ENCODE measurements at places on chromosomes 16 and 17.
A peak's percentile ranks its signal among the peaks of the same experiment; 100 is the strongest.

DNA sequence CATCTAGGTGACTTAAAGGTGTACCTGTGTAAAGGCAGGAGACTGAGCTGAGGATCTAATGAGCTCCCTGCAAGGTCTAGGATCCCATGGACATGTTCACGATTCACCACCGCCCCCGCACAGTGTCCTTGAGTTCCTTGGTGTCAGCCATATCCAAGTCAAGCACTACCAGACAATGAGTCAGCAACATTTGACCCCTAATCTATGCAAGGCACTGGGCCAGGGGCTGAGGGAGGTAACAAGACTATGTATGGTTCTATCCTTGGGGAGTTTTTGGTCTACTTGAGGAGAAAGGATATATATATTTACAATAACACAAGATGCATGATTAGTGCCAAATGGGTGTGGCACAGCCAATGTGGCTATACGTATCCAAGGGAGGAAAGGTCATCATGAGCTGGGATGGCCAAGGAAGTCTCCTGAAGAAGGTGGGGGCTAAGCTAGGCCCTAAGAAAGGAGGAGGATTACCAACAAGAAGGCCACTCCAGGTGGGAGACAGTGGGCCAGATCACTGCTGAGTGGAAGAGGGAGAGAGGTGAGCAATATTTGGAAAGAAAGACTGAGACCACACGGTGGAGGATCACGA is 35.0 kb downstream of the ITGB3 start:
- no peak for DNase-seq

DNA sequence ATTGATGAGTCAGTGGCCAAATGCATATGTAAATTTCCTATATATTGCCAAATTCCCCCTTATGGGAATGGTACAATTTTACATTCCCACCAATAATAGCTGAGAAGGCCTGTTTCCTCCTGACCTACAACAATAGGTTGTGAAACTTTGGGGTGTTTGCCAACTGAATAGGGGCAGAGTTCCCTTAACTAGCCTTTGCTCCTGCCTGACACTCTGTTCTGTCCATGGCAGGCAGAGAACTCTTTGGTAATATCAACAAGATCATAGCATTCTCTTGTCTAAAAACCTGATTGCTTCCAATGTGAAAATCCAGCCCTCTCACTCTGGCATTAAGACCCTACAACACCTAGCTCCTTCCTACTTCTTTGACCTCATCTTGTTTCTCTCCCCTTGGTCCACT is 149.7 kb downstream of the HAPSTR1 start:
- no peak for DNase-seq

- DNase-seq = no peak
Measured at GRCh38 chr17:55005520-55005919, 37.0 kb downstream of the STXBP4 start.

DNA sequence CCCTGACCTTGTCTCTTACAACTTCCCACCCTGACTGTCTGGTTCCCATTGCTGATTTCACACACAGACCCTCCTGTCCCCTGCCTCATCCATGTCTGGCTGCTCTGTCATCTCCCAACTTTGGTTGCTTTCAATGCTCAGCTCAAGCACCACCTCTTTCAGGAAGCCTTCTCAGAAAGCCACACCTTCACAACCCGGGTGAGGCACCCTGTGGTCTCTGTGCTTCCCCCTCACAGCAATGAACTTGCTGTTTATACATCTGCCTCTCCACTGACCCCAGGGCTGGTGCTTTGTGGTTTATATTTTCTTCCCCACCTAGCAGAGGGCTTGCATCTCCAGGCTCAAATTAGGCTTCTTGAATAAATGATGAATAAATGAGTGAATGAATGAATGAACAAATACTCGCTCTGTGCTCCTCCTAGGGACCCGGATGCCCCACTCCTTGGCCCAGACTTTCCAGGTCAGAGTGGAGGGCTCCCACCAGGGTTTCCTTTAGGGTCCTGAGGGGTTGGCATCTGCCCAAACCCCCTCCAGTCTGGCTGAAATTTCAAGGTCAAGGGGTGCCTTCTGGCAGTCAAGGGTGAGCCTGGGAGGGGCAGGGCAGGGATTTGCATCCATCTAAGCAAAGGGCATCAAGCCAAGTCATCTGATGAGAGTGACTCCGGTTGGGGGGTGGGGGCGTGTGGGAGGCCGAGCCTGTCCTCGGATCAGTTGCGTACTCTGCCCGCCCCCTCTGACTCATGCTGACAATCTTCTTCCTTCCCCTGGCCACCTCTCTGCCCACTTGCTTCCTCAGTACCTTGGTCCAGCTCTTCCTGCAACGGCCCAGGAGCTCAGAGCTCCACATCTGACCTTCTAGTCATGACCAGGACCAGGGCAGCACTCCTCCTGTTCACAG is at the start of gene ITGAX:
TSS of gene ITGAX (plus strand) at position 783 of the 898 bp plus-strand sequence. CDS start at position 862, 79 bp downstream.
- DNase-seq = no peak

- DNase-seq = no peak
Measured at GRCh38 chr16:81293909-81294802, 20.6 kb upstream of the GAN start.

DNA sequence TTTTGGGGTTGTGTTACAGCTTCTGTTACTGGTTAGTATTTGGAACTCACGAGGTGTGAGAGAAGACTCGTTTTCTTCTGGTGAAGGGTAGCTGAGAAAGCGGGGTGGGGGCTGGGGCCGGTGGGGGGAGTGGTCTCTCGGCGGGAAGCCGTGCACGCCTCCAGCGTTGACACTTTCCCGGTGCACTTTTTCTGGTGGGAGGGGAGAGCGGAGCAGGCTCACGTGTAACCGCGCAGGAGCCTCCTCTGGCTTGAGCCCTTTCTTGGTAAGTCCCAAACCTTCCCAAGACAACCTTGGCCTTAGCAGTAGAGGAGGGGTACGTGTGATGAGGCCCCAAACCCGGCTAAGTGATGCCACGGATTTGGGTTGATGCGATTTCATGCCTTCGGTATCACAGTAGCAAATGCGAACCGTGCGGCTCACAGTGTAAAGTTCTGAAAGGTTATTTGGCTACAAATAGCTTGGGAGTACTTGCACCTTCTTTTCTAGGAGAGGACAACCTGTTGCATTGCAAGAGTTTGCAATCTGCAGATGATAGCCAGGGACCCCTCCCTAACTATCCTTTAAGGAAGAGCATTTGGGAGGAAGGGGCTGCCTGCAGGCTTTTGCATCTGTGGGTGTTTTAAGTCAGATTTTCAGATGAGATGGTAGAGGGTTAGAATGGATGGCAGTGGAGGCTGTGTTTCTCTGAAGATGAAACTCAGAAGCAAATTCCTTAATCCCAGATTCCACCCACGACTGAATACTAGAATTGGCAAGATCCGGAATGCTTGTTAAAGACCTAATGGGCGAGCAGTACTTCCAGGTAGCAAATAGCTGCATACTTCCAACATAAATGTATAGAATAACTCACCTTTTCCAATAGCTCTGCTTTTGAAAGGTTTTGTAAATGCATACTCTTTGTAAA is 1.5 kb downstream of the HLF start:
- DNase-seq = no peak

GRCh38 chr17:2025622-2026309 is 632 bp upstream of the RTN4RL1 start:
- peak; percentile 30 for DNase-seq

DNA sequence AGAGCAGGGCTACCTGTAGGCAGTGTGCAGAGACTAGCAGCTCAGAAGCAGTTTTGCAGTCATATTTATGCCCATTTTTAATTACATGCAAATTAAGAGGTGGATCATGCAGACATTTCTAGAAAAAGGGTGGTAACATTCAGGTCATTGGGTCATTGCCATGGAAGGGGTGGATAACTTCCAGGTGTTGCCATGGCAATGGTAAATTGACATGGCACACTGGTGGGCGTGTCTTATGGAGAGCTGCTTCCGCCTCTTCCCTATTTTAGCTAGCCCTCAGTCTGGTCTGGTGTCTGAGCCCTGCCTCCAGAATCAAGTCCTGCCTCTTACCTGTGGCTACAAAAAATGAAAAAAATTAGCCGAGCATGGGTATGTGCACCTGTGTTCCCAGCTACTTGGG is 2.8 kb upstream of the DNAI2 start:
- DNase-seq = no peak

GRCh38 chr16:73713778-73714495 is 582.7 kb upstream of the PSMD7 start:
- no peak for DNase-seq

- DNase-seq = no peak
Measured at GRCh38 chr17:34710226-34710625, 130.8 kb downstream of the TMEM132E start.

- DNase-seq = no peak
Measured at GRCh38 chr17:39208136-39208535, 8.1 kb downstream of the RPL19 start.

GRCh38 chr16:77553130-77553529 is 118.3 kb upstream of the ADAMTS18 start:
- DNase-seq = no peak

DNA sequence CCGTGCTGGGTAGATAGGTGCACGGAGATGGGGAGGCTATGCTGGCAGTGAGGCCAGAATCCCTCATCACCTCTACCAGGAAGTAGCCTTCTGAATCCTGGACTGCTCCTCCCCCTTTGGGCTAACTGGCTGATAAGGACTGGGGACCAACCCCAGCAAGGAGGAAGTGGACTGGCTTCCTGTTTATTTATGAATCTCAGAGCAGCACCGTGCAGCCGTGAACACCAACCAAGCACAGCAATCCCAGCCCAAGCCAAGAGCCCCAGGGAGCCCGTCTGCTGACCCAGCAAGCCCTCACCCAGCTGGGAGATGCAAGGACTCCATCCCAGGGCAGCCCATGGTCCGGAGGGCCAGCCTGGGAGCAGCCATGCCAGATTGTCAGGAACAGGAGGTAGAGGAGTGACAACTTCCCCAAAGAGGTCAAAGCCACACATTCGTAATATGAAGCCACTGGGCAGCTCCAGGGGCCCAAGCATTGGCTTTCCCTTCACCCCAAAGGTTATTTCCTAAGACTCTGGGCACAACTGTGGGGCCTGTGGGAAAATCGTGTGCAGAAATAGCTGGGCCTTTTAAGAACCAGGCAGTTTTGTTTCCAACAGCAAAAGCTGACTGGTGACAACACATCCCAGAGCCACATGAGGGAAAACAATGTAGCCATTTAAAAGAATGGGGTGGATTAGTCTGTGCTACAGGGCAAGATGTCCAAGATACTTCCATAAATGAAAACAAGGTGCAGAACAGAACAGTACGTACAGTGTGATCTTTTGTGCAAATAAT is 23.9 kb downstream of the PHB1 start:
- no peak for DNase-seq

- no peak for DNase-seq
Measured at GRCh38 chr16:27365142-27366089, 36.6 kb upstream of the IL21R start.

DNA sequence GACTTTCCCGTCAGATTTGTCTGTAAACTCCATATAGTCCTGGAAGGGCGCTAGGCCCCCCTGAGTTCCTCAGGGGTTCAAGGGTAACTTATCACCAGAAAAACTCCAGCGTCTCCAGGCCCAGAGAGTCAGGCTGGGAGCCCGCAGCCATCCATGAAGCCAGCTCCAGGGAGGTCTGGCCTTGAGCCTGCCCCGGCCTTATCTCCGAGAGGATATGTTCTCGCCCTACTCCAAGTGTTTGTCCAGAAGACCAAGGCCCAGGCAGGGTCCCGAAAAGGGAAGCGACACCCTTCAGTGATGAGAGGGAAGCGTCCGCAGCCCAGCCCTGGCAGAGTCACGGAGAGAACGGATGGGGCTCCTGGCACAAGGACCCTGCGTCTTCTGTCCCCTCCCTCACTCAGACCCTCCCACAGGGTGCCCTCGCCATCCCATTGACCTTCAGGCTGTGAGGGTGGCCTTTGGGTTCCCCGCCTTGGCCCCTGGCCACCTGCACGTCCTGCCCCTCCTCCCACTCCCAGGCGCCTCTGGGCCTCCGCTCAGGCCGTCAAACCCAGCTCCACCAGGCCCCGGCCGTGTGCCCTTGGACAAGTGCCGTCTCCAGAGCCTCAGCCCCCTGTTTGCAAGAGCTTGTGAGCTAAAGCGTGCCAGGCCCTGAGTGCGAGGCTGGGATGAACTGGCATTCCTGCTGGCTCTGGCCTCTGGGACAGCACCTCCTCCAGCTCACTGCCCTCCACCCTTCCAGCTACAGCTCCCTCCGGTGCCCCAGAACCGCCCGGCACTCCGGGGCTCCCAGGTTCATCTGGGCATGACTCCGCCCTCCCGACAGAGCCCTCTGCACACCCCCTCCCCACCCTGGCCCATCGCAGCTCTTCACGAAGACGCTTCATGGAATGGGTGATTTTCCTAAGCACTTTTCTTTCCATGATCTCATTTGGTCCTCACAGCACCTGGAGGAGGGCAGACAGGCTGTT is 83.4 kb downstream of the ZDHHC7 start:
- no peak for DNase-seq

DNA sequence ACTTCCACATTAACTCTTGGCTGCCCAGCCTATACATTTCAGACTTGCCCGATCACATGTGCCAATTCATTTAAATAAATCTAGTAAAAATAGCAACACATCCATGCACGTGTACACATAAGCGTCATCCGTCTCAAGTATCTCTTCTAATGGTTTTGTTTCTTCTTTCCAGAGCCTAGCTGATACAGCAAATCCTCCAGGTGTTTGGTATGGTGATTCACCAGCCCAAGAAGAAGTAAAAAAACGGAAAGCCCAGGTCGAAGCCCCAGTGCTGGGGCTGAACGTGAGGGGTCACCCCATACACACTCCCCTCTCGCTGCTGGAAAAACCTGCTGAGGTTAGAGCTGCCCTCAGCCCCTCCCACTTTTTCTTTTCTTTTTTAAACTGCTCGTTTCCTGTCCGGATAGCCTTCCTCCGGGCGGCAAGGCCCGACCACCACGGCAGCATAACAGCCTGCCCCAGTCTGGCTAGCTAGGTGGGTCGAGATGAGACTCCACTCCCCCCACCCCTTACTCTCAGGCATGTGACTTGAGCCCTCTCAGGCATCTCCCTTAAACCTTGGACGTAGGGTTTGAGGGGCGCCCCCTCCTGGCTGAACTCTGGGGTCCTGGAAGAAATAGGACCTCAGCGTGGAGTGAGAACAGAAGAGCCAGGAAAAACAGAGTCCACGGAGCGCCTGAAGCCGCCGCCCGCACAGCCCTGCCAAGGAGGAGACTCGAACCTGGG is 13.9 kb upstream of the OR1F1 start:
- DNase-seq = peak; percentile 33

GRCh38 chr17:527247-527646 is 174.6 kb upstream of the RPH3AL start:
- DNase-seq = no peak

Data from NCI-H345 (cell line).